Stimulated activated CD4-positive, alpha-beta T cell treated with anti-CD3 and anti-CD28 coated beads, TNF-alpha, amount 100 ng/mL, for 4 hours (primary cell): ENCODE measurements at places on chromosomes 1 and 21.

DNA sequence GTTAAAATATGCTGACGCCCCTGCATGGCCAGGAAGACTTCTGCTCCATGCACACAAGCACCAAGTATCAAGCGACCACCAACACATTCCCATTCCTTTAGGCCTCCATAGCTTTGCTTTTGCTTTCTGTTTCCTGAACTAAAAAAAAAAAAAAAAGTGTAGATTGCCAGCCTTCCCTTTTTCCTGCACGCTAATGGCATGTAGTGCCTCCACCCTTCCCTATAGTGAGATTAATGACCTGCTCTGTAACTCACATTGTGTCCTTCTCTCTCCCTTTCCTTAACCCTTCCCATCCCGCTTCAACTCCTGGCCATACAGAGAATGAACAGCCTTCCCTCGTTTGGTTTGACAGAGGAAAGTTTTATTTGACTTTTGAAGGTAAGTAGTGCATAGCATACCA is 57.1 kb upstream of the DYNLT5 start:
- no peak for DNase-seq

DNA sequence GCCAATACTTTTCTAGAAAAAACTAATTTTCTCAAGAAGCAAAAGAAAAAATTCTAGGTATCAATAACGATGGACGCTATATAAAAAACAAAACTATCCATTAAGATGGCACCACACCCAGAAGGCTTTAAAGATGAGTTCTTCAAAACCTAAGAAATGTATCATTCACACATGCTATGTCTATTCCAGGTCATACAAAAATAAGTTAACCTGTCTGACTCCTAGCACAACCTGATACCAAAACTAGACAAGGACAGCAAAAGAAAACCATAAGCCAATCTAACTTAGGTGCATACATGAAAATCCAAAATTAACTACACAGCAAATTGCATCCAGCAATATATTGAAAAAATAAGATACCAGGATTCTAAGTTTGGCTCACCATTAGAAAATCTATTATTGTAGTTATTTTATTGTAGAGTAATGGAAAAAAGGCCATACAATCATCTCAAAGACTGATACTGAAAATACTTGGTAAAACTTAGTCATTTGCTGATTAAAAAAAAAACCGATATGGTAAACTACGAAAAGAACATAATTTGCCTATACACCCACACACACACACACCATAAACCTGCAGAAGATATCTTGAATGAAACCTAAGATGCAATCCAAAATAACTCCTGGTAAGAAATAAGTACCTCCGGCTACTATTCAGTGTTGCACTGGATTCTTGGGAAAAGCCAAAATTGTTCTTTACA is 55.0 kb downstream of the TRAF5 start:
- no peak for DNase-seq

GRCh38 chr1:196685506-196685905 is 33.7 kb downstream of the CFH start:
- DNase-seq, result no peak

DNA sequence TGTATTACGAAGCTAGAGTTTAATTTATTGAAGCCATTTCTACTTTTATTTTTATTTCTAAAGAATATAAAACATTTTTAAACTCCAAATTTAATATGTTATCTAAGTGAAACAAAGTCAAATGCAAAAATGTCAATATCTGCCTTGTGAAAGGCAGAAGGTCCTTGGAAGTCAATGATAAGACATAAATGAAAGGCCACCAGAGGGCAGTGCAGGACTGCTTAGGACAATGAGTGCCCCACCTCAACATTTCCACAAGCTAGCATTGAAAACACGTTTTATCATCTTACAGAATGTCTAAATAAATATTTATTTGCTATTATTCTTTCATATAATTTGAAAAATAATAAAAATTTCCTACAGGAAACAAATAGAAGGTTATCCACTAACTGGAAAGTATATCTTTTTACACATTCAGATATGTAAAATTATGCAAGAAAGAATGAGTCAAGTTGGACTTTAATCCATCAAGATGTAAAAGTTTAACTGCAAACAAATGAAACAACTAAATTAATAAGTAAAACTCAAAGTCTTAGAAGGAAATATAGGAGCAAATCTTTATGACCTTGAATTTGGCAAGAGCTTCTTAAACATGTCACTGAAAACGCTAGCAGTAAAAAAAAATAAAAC is 140.1 kb upstream of the FMN2 start:
- no peak for DNase-seq

DNA sequence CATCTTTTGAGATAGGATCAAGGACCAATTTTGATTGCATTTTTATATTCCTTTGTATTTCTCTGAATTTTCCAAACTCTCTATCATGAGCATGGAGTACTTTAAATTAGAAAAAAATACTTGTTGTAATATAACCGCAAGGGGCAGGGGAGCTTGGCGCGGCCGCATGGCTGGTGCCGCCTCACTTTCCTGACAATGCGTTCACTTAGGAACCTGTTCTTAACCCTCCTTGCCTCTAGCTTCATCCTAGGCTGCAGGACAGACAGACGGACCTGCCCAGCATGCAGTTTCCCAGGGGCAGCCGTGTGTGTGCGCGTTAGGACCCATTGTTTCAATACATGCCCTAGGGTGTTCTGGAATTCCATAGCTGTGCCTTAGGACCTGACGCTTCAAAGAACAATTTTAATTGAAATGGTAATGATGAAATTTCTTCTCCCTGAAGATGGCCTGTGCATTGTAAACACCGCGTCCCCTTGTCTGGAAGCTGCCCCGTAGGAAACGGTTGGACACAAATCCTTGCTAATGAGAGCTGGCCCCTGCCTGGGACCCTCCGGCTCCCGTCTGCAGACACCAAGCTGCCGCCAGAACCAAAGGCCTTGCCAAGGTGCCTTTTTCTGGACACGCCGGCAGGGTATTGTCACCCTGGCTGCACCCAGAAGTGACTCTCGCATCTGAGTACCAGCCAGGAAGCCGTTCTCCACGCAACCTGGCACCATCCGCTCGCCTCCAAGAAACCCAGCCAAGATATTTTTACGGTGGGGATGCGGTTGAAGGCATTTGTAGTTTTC is 466.4 kb downstream of the NPHP4 start:
- DNase-seq, result no peak

- DNase-seq, result no peak
These were observed 53.3 kb upstream of the COL18A1 start for GRCh38 chr21:45351526-45352275.

GRCh38 chr1:7753641-7754040 is 17.5 kb upstream of the VAMP3 start:
- no peak for DNase-seq

GRCh38 chr1:237287876-237288521 is 246.0 kb downstream of the RYR2 start:
- no peak for DNase-seq

DNA sequence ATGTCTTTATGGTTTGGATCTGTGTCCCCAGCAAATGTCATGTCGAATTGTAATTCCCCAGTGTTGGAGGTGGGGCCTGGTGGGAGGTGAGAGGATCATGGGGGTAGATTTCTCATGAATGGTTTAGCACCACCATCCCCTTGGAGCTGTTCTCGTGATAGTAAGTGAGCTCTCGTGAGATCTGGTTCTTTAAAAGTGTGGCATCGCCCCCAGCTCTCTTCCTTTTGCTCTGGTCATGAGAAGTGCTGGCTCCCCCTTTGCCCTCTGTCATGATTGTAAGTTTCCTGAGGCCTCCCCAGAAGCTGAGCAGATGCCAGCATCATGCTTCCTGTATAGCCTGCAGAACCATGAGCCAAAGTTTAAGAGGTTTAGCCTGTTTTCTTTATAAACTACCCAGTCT is 11.2 kb upstream of the KCNE2 start:
- DNase-seq, result no peak

GRCh38 chr1:224253721-224254120 is 70.7 kb downstream of the DEGS1 start:
- no peak for DNase-seq

- DNase-seq, result no peak
These were observed 2.2 kb upstream of the LYPD8 start for GRCh38 chr1:248757784-248758195.

DNA sequence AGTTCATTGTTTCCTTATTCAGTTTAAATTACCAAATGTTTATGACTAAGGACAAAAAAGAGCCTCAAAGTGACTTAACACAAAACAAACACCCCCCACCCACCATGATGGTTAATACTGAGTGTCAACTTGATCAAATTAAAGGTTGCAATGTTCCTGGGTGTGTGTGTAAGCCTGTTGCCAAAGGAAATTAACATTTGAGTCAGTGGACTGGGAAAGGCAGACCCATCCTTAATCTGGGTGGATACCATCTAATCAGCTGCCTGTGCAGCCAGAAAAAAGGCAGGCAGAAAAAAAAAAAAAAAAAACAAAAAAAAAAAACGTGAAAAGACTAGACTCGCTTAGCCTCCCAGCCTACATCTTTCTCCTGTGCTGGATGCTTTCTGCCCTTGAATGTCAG is 543.4 kb downstream of the NEGR1 start:
- no peak for DNase-seq

- DNase-seq, result no peak
These were observed 45.5 kb upstream of the PLXNA2 start for GRCh38 chr1:208289716-208290115.

DNA sequence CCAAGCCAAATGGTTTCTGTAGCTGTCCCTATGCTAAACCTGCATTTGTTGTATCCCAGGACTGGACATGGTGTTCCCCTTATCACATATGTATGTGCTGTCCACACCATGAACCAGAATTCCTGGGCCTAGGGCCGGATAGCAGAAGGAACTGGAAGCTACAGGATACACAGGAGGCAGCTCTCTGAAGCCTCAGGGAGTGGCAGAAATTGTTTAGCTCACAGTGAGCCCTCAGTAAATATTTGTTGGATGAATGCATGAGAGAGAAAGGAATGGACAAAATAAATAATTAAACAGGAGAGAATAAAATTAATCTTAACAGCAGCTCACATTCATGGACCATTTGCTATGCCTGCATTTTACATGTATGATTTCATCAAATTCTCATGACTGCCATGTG is 2.1 kb downstream of the NIPAL3 start:
- DNase-seq, result no peak

DNA sequence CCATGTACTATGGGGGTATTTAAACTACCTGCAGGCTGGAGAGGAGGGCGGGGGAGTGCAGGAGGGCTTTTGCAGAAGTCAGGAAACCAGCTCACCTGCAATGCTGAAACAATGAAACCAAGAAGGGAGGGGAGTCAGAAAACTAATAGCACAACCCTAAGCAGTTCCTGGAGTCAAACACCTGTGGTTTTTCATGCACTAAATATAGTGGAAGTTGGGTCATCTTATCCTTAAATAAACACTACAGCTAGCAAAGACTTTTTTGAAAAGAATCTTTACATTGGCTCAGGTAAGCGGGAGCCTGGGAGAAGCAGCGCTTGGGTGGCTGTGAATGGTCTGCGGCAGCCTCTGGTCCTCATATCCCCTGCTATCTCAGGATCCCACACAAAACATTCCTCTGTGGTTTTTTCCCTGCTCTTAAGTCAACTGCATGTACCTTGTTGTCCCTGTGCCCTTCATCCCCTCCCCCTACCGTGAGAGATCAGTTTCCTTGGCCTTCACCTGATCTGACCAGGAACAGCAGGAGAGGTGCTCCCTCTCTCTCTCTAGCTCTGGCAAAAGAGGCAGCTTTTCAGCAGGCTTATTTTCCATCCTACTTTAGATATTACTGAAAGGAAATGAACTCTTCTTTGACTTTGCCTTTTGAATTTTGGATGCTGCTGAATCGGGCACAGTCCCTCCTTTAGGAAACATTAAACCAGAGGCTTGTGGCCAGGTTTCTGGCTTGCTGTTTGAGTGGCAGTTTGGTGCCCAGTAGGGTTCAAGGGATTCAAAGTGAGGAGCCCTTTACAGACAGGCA is 26.6 kb downstream of the TENT5C start:
- no peak for DNase-seq

GRCh38 chr1:152050886-152051675 is 14.3 kb upstream of the S100A11 start:
- DNase-seq, result no peak

DNA sequence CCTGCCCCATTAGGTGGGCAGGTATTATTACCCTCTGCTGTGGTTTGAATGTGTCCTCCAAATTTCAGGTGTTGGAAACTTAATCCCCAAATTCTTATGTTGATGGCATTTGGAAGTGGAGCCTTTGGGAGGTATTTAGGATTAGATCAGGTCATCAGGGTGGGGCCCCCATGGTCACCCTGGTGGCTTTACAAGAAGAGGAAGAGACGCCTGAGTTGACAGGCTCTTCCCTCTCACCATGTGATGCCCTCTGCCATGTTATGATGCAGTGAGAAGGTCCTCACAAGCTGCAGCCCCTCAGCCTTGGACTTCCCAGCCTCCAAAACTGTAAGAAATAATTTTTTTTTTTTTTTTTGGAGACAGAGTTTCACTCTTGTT is 8.8 kb upstream of the THEMIS2 start:
- DNase-seq, result no peak

- no peak for DNase-seq
These were observed 70.4 kb downstream of the DMAP1 start for GRCh38 chr1:44283524-44284173.

DNA sequence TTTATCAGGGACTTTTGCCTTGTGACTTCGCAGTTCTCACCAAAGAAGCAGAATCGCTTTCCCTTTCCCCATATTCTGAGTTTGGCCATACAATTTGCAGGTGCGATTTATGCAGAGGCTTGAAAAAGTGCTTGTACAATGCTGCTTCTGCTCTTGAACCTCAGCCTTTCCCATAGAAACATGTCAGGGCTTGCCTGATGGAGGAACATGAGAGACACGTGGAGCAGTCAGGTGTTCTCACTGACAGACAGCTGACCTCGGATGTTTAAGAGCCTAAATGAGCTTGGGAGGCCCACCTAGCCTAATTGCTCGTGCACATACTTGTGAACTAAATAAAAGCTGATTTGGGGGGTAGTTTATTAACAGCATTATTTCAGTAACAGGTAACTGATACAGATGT is 290.0 kb downstream of the S1PR1 start:
- no peak for DNase-seq

- no peak for DNase-seq
These were observed 269.6 kb downstream of the VAV3 start for GRCh38 chr1:107695341-107695740.

DNA sequence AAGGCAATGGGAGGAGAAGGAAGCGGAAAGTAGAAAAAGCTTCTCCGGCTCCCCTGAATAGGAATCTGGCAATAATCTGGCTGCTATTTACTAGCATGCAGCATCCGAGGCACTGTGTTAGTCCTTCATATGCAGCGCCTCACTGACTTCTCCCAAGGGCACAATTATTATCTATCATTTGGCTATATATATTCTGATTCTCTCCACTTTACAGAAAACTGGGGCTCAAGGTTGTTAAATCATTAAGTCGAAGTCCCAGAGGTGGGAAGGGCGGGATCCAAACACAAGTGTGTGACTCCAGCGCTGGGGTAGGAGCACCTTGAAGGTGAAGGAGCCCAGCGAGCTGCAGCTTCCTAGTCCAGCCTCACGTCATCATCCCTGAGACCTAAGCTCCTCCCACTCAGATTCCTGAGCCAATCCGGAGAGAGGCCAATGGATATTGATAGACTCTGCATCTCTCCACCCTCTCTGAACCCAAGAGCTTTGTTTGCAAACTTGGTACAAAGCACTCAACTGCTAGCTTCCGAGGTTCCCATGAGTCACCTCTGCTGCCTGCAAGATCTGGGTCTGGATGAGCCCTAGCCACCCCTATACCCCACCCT is 16.6 kb upstream of the EYA3 start:
- DNase-seq, result no peak

GRCh38 chr1:48228156-48228555 is 5.6 kb downstream of the SLC5A9 start:
- DNase-seq, result no peak

GRCh38 chr1:8465013-8465412 is 147.1 kb downstream of the SLC45A1 start:
- DNase-seq, result no peak
